Activated CD4-positive, alpha-beta T cell treated with anti-CD3 and anti-CD28 coated beads for 36 hours (primary cell): ENCODE measurements at places on chromosomes 1 and 21.

- no peak overlapping the region for H3K27ac ChIP-seq
- DNase-seq: no peak
- no peak overlapping the region for H3K4me3 ChIP-seq
- H3K27me3 ChIP-seq: no peaks in the 10 kb centered on the region
- H3K4me1 ChIP-seq: no peaks in the 10 kb centered on the region
Observed at GRCh38 chr1:113534130-113534817, 144.0 kb downstream of the MAGI3 start.

DNA sequence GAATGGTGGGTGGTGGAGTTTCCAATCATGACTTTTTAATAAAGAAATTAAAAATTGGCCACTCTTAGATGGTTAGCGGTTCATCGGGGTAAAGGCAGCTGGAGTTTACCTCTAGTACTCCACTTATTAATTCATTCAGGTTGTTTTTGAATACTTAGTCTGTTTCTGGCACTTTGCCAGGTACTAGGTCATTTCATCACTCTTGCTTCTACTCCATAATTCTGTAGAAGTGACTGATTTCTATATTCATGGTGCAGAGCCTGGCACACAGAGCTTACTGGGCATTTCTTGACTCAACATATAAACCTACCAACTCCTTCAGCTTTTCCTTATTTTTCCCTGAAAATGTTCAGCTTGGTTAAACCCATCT, 31.5 kb downstream of the FOXD2 start:
- no peaks in the 10 kb centered on the region for H3K4me1 ChIP-seq
- peaks cover 13% of the 10 kb centered on the region for H3K27me3 ChIP-seq
- no peak overlapping the region for H3K27ac ChIP-seq
- H3K4me3 ChIP-seq: no peak overlapping the region

DNA sequence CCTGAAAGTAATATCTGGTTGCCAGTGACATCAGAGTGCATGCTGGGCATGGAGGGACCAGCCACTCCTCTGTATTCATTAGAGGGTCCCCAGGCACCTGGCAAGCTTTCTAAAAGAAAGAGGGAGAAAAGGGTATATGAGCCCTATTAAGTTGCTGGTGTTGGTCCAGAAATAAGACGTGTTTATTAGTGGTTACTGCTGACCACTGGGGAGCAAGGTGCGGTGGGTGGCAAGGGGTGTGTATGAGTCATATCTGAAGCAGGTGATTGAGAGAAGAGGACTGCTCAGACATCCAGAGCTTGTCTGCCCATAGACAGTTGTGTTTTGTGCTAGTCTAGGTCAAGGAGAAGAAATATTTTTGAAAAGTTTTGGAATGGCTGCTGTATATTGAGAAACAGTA, 298.1 kb downstream of the TM2D1 start:
- no peaks in the 10 kb centered on the region for H3K27me3 ChIP-seq
- H3K36me3 ChIP-seq: no peaks in the 10 kb centered on the region
- no peak overlapping the region for H3K4me3 ChIP-seq

DNA sequence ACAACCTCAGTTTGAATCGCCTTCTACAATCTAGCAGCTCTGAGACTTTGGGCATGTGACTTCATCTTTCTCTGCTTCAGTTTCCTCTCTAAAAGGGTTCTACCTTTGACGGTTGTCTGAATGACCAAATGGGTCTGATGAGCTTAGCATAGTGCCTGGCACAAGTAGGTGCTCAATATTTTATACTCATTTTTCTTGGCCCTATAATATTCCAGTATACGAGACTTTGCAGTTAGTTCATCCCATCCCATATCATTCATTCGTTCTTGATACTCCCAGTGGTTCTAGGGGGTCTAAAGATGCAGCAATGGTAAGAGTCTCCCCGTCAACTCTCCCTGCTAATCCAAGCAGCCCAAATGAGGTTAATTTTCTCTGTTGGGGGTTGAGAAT, 67.6 kb downstream of the ALPL start:
- peaks cover 12% of the 10 kb centered on the region for H3K27me3 ChIP-seq
- no peak for DNase-seq
- no peak overlapping the region for H3K27ac ChIP-seq
- no peaks in the 10 kb centered on the region for H3K4me1 ChIP-seq

- DNase-seq: no peak
- H3K36me3 ChIP-seq: no peaks in the 10 kb centered on the region
- no peak overlapping the region for H3K4me3 ChIP-seq
Observed at GRCh38 chr1:228286505-228287417, 78.9 kb downstream of the OBSCN start.

DNA sequence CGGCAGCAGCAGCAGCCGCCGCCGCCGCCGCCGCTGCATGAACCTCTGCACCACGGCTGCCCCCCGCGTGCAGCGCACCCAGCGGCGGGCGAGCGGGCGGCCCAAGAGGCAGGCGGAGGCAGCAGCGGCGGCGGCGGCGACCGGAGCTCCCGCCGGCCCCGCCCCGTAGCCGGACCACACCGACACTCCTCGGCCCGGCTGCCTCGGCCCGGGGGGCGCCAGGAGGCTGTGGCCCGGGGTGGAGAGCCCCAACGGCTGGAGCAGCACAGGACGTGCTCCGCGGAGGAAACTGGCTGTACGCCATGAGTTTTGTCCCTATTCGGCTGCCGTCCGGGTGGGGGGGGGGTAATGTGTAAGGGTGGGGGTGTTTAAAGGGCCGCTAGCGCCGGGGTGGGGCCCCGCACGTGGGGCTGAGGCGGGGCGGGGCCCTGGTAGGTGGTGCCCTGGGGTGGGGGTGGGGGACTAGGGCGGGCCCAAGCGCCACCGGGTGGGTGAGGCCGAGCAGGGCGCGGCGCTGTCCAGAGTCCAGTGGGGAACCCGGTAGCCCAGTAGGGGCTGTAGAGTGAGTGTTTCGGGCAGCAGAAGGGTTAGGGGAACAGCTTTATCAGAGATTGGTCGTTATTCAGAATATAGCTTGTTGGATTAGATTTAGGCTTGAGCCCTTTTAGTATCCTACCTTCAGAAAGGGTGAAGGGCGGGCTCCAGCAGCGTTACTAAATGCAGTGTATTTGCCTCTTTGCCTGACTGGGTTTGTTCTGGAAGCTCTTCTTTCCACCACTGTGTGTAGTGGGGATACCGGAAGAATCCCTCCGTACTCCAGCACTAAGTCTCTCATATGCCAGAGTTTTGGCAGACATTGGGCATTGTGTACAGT, at the start of gene FAM78B:
Gene FAM78B, minus strand, starts transcription at position 304 of the 874 bp plus-strand sequence. CDS start 753 bp downstream, outside the sequence.
- H3K27ac ChIP-seq: no peak within 1 kb of the TSS
- peaks cover 29% of the 10 kb centered on the region for H3K4me1 ChIP-seq
- peak; percentile 74 for DNase-seq
- H3K4me3 ChIP-seq: peak within 1 kb of the TSS; percentile 69

DNA sequence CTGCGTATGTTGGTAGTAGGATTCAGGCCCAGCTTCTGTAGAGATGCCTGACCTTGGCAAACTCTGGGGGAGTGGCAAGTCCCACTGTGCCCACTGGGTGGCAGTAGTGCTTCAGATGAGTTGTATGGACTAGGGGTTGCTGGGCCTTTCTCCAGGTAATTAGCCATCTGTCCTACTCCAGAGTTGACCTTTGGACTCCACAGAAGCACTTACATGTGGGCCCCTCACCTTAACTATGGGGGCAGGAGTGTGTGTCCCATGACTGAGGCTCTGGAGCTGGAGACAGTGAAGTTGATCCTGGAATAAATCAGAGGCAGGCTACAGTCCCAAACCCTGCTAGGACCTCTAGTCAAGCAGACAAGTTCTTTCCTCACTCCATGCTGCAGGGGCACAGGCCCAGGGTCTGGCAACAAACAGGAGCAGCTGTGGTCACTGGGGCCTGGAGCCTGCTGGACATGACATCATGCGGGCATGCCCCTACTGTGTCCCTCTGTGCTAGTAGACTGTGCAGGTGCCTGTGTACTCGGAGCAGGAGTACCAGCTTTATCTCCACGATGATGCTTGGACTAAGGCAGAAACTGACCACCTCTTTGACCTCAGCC, 4.6 kb downstream of the DMAP1 start:
- no peak overlapping the region for H3K4me3 ChIP-seq
- no peaks in the 10 kb centered on the region for H3K27me3 ChIP-seq
- H3K4me1 ChIP-seq: peaks cover 25% of the 10 kb centered on the region

GRCh38 chr1:918843-919242, 4.9 kb upstream of the SAMD11 start:
- H3K4me3 ChIP-seq: no peak overlapping the region
- H3K27me3 ChIP-seq: peaks cover 37% of the 10 kb centered on the region
- DNase-seq: no peak

GRCh38 chr1:27109103-27109822, 45.7 kb downstream of the SLC9A1 start:
- H3K27me3 ChIP-seq: no peaks in the 10 kb centered on the region
- H3K4me1 ChIP-seq: peaks cover 39% of the 10 kb centered on the region
- no peak overlapping the region for H3K4me3 ChIP-seq
- DNase-seq: peak; percentile 70

GRCh38 chr1:84711121-84711520, 20.9 kb upstream of the SSX2IP start:
- no peak for DNase-seq
- no peaks in the 10 kb centered on the region for H3K36me3 ChIP-seq
- H3K27ac ChIP-seq: no peak overlapping the region
- no peaks in the 10 kb centered on the region for H3K27me3 ChIP-seq
- no peak overlapping the region for H3K4me3 ChIP-seq

DNA sequence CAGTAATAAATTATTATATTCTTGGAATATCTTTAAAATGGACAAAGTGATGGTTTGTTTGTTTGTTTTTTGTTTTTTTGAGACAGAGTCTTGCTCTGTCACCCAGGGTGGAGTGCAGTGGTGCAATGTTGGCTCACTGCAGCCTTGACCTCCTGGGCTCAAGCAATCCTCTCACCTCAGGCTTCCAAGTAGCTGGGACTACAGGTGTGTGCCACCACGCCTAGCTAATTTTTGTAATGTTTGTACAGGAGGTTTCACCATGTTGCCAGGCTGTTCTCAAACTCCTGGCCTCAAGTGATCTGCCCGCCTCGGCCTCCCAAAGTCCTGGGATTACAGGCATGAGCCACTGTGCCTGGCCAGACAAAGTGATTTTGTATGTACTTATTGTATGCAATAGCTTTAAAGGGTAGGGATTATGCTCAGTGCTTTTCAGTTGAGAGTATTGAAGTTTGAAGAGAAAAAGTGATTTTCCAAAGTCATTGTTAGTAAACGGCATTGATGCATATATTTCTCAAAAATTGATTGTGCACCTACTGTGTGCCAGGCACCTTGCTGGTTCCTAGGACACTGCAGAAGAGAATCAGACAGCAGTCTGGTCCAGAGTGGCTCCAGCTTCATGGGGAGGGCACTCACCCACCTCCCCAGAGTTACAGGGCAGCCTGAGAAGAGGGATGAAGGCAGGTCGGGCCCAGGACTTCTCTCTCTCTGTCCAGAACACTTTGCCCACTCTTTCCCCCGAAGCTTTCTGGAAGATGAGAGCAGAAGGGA, 34.2 kb upstream of the TTC22 start:
- no peak for DNase-seq
- H3K27ac ChIP-seq: no peak overlapping the region
- peaks cover 3% of the 10 kb centered on the region for H3K36me3 ChIP-seq
- H3K4me1 ChIP-seq: no peaks in the 10 kb centered on the region

GRCh38 chr1:111786669-111787207, 31.0 kb downstream of the DDX20 start:
- H3K36me3 ChIP-seq: no peaks in the 10 kb centered on the region
- H3K4me1 ChIP-seq: no peaks in the 10 kb centered on the region
- H3K27me3 ChIP-seq: peaks cover 4% of the 10 kb centered on the region
- H3K27ac ChIP-seq: no peak overlapping the region

DNA sequence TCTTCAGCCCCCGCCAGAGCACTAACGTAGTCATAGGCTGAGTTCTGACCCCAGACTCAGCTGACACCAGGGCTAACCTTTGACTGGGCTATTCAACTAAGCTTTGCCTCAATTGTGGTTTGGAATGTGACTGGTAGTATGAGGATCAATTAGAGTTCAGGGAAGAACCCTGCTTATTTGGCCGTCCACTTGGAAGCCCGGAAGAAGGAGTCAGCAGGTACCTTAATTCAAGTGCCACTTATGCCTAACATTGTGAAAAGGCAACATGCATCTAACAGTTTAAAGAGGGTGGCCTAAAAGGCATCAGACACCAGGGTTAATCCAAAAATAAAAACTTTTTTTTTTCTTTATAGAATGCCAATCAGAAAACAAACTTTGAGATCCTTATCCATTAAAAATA, 92.3 kb downstream of the BEND5 start:
- no peaks in the 10 kb centered on the region for H3K36me3 ChIP-seq
- no peak for DNase-seq
- no peak overlapping the region for H3K27ac ChIP-seq
- no peaks in the 10 kb centered on the region for H3K4me1 ChIP-seq
- no peak overlapping the region for H3K4me3 ChIP-seq

GRCh38 chr1:8551057-8551456, 233.1 kb downstream of the SLC45A1 start:
- H3K36me3 ChIP-seq: peaks cover 12% of the 10 kb centered on the region
- no peaks in the 10 kb centered on the region for H3K27me3 ChIP-seq
- no peak overlapping the region for H3K27ac ChIP-seq
- H3K4me3 ChIP-seq: no peak overlapping the region
- no peak for DNase-seq

- H3K4me1 ChIP-seq: peaks cover 15% of the 10 kb centered on the region
- no peak overlapping the region for H3K27ac ChIP-seq
- H3K4me3 ChIP-seq: no peak overlapping the region
- no peaks in the 10 kb centered on the region for H3K36me3 ChIP-seq
- H3K27me3 ChIP-seq: no peaks in the 10 kb centered on the region
Observed at GRCh38 chr1:202225131-202225530, 31.5 kb downstream of the LGR6 start.

DNA sequence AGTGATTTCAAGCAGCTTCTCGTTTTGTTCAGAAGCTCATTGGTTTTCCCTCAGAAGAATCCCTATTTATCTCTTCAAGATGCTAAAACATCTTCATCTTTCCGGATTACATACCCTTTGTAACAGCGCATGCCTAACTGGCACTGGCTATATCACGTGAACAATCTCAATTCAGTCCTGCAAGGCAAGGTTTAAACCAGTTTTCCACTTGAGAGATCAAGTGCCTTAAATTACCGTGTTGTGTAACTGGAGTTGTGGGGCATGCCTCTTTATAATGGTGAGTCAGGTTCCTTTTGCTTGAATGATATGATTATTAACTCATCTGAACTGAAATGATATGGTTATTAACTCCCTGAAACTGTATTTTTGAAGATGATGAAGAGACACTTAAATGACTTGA, 11.0 kb upstream of the ZFP69B start:
- peaks cover 7% of the 10 kb centered on the region for H3K36me3 ChIP-seq
- DNase-seq: no peak
- H3K27ac ChIP-seq: no peak overlapping the region

GRCh38 chr1:14460173-14460572, 138.3 kb upstream of the KAZN start:
- no peaks in the 10 kb centered on the region for H3K36me3 ChIP-seq
- no peaks in the 10 kb centered on the region for H3K4me1 ChIP-seq
- no peak for DNase-seq
- H3K27ac ChIP-seq: no peak overlapping the region
- H3K4me3 ChIP-seq: no peak overlapping the region
- peaks cover 2% of the 10 kb centered on the region for H3K27me3 ChIP-seq

- no peak overlapping the region for H3K27ac ChIP-seq
- no peaks in the 10 kb centered on the region for H3K27me3 ChIP-seq
- no peaks in the 10 kb centered on the region for H3K36me3 ChIP-seq
Observed at GRCh38 chr1:33473900-33474299, 1.5 kb downstream of the ZSCAN20 start.
